ENCODE measurements at places on chromosomes 11 and 22.

DNA sequence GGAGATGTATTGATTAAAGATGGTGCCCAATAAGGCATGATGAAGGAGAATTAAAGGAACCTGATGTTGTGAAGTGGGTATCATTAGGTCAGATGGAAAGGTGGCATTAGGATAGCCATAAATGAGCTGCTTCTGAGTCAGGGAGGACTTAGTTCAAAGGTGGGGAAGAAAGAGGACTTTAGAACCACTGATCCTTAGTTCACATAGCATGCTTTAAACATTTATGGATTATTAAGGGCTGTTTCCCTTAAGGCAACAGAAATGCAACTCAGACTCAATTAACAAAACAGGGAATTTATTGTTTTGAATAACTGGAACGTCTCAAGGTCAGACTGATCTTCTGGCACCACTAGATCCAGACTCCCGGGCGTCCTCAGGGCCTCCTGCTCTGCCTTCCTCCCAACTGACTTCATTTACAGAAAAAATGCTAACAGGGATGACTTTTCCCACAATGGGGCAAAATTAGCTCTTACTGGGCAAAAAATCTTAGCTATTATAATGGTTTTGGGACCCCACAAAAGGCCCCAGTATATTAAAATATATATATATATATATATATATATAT, 1526.0 kb downstream of the TBC1D22A start:
- no peak for DNase-seq

DNA sequence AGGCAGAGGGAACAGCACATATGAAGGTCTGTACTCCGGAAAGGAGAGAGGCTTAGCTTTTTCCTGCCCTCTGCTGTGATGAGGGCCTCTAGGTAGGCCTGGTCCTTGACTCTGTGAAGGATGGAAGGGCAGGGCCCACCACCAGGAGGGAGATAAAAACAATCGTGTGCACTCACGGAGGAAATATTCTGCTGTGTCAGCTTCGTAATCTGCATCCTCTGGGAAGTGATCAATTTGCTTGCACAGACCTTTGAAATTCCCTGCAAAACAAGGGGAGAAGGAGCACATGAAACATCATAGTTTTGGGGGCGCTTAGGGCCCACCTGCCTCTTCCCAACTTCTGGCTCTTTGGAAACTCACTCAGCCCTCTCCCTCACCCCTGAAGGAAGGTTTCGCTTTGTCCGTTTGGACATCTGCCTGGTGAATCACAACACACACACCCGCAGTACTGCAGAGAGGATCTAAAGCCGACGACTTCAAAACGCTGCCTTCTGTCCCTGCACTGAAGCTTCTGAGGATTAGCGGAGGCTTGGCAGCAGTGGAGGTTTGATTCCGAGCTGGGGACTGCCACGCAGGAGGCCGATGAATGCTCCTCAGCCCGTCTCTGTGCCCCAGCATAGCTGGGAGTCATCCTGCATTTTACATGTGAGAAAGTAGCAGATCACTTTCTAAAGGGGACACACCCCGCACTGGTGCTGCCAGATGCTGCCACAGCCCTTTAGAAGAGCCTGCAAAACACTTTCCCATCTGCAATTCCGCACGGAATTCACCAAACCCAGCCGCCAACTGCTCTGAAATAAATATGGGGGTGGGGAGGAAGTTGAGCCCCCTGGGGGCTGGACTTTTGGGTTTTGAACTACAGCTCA, 58.6 kb upstream of the EIF3D start:
- no peak for DNase-seq

DNA sequence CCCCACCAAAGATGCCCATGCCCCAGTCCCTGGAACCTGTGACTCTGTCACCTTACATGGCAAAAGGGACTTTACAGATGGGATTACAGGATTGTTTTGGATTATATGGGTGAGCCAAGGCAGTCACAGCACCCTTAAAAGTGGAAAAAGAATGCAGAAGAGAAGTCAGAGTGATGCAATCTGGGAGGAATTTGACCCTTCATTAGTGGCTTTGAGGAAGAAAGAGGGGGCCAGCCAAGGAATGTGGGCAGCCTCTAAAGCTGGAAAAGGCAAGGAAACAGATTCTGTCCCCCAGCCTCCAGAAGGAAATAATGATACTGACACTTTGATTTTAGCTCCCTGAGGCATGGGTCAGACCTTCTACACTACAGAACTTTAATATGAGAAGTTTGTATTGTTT, 257.3 kb upstream of the ISX start:
- DNase-seq: no peak

DNA sequence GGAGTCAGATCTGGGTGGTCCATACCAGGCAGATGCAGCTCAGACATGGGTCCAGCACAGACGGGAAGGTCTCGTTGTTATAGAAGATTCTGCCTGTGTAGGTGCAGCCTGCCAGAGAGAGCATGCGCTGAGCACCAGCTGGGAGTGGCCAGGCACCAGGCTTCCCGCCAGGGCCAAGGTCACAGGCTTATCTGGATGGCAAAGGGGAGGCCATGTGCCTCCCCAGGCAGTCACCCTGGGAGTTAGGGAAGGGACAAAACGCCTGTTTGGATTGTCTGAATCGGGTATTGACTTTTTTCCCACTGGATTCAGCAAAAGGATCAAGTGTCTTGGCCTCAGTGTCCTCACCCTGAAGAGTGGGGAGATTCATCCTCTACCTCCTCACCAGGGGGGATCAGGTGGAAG, 26.5 kb downstream of the PGA5 start:
- no peak for DNase-seq

DNA sequence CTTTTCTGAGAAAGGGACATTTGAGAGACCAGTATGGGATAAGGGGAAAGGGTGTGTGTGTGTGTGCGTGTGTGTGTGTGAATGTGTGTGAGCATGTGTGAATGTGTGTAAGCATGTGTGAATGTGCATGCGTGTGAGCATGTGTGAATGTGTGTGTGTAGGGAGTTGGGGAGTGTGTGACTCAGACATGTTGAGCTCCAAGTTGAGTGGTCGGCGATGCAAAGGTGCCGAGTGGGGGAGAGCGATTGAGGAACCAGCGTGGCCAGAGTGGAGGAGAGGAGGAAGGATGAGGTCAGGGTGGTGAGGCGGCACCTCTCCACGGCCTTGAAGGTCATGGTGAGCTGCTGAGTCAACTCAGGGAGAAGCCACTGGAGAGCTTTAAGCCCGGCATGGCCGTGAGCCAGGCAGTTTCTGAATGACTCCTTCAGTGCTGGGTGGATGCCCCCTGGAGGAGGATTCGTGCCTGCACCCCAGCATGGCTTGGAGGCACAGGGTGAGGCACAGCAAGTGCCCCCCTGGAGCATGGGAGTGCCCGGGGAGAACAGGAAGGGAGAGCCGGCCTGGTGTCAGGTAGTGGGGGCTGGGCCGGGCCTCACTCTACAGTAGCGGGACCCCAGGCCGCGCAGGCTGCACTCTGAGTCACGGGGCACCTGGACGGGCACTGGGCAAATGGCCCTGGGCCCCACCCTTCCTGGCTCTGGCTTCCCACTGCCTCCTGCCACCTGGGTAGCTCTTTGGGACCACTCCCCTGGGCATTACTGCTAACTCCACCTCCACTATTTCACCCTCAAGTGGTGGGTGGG, 8.2 kb upstream of the CCDC88B start:
- DNase-seq: peak; percentile 82

DNA sequence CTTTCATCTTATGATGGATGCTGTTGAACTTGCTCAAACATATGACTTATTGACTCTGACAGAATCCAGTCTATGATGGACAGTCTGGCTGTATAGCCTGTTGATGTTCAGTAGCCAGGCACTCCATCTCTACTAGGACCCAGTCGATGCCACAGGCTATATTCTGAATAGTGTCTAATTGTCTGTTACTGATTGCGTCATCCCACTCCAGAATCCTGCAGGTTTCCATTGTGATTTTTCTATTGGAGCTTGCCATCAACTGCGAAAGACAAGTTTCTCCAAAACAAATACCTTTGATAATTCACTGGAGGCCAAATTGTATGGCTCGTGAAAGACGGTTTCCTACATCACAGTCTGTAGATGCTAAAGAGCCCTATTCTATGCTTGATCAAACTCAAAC, 481.7 kb upstream of the CHORDC1 start:
- DNase-seq: no peak
